ENCODE measurements at places on chromosomes 16 and 17. TPM values are rescaled to one million over a fixed set of nuclear protein-coding genes. Genes with fewer than 3 reads are reported as not detected.

The PERCC1 gene
- not detected for total RNA-seq

The CES5A gene
- total RNA-seq, result not detected

The C16orf54 gene
- not detected for total RNA-seq

The PDILT gene
- not detected for total RNA-seq

DNA sequence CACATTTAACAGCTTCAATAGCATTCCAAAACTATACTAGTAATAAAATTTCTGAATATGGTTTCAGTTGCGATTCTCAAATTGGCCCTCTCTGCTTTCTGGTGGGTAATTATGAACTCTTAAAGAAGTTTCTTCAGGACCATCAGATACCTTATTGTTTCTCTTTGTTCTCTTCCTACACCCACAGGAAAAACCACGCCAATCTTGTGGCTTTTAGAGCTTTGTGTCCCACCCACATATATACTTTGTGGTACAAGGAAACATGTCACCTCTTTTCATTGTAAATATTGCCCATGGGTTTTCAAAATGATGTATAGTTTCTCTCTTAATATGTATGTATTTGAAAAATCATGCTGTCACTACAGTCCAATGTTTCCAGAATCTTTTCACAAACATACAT is 12.1 kb downstream of the ABCA9 start:
- no peak for DNase-seq
- no peaks in the 10 kb centered on the region for H3K36me3 ChIP-seq
- no peak overlapping the region for H3K27ac ChIP-seq
- no peaks in the 10 kb centered on the region for H3K27me3 ChIP-seq

GRCh38 chr16:57273359-57273758 is 11.1 kb downstream of the PLLP start:
- DNase-seq, result no peak
- H3K27me3 ChIP-seq, result no peaks in the 10 kb centered on the region
- peaks cover 6% of the 10 kb centered on the region for H3K4me1 ChIP-seq
- H3K27ac ChIP-seq, result no peak overlapping the region

DNA sequence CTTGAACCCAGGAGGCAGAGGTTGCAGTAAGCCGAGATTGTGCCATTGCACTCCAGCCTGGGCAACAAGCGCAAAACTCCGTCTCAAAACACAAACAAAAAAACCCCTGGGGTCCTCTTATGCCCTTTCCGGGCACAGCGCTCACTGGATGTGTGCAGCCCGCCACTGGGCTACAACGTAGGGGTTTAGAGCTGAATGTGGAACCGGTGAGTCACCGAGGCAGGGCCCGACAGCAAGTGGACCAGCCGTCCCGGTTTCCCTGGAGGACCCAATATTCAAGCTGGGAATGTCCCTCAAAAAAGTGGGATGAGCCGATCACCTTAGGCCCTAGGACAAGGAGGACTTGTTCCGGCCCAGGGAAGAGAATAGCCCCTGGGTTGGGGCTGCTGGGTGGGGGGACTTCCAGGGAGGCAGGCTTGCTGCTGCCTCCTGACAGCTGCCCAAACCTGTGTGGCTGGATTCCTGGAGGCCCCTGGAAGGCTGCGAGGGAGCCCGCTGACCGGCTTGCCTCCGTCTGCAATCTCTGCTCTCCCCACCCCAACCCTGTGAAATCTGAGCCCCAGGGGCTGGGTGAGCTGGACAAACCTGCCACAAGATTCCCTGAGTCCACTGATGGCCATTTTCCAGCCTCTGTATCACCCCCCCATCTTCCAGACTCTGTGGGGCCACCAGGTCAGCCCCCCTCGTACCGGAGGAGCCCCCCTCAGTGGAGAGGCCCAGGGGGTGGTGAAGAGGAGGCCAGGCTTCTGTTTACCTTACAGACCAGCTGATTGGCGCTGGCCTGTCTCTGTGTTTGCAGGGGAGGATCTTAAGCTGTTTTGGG is 2.9 kb upstream of the CLDN9 start:
- peaks cover 14% of the 10 kb centered on the region for H3K36me3 ChIP-seq
- H3K27me3 ChIP-seq, result no peaks in the 10 kb centered on the region
- H3K4me3 ChIP-seq, result peak overlapping the region; percentile 66
- peak; percentile 97 for DNase-seq
- H3K4me1 ChIP-seq, result peaks cover 11% of the 10 kb centered on the region
- H3K27ac ChIP-seq, result peak overlapping the region; percentile 18

DNA sequence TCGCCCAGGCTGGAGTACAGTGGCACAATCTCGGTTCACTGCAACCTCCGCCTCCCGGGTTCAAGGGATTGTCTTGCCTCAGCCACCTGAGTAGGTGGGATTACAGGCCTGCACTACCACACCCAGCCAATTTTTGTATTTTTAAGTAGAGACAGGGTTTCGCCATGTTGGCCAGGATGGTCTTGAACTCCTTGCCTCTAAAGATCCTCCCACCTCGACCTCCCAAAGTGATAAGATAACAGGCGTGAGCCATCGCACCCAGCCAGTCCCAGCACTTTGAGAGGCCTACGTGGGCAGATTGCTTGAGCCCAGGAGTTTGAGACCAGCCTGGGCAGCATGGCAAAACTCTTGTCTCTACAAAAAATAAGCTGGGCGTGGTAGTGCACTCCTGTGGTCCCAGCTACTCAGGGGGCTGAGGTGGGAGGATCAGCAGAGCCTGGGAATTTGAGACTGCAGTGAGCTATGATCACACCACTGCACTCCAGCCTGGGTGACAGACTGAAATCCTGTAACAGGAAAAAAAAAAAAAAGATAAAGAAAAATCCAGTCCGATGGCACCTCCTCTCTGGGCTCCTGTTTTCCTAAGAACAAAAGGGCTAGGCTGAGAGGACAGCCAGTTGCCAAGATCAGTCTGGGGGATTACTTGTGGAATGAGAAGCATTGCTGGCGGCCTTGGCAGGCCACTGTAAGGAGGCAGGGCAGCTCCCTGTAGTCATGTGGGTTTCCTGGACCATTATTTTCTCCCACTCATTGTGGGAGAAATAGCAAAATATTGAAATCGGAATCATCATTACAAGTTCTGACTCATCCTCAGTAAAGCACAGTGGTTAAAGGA is 3.0 kb upstream of the PIPOX start:
- DNase-seq, result no peak
- H3K36me3 ChIP-seq, result peaks cover 10% of the 10 kb centered on the region
- H3K27me3 ChIP-seq, result no peaks in the 10 kb centered on the region
- no peak overlapping the region for H3K27ac ChIP-seq

GRCh38 chr17:81931557-81932332 is 4.2 kb upstream of the MAFG start:
- no peaks in the 10 kb centered on the region for H3K27me3 ChIP-seq
- H3K36me3 ChIP-seq, result peaks cover 21% of the 10 kb centered on the region
- H3K4me3 ChIP-seq, result peak overlapping the region; percentile 26
- no peak for DNase-seq
- no peak overlapping the region for H3K27ac ChIP-seq

- no peaks in the 10 kb centered on the region for H3K4me1 ChIP-seq
- H3K4me3 ChIP-seq, result no peak overlapping the region
- no peaks in the 10 kb centered on the region for H3K27me3 ChIP-seq
- no peak for DNase-seq
- H3K36me3 ChIP-seq, result no peaks in the 10 kb centered on the region
- no peak overlapping the region for H3K27ac ChIP-seq
Observed at GRCh38 chr16:81790830-81791435, 11.8 kb downstream of the PLCG2 start.

- H3K27ac ChIP-seq, result no peak overlapping the region
- DNase-seq, result no peak
- H3K4me3 ChIP-seq, result no peak overlapping the region
- H3K4me1 ChIP-seq, result no peaks in the 10 kb centered on the region
- peaks cover 12% of the 10 kb centered on the region for H3K36me3 ChIP-seq
Observed at GRCh38 chr16:69852815-69853214, 90.7 kb downstream of the WWP2 start.

DNA sequence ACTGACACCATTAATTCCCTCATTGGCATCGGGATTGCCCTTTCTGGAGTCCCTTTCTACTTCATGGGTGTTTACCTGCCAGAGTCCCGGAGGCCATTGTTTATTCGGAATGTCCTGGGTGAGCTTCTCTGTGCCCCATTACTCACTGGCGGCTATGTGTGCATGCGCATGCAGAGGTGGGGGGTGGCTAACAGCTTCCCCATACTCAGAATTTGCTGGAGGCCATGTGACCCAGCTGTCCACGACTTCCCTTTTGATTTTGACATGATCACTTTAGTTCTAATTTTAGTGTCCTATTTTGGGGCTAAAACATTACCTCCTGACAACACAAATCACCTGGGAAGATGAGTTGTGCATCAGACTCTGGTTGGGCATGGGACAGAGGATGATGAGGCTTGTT is 14.1 kb downstream of the SLC7A6OS start:
- H3K4me1 ChIP-seq, result no peaks in the 10 kb centered on the region
- DNase-seq, result no peak
- H3K4me3 ChIP-seq, result no peak overlapping the region
- peaks cover 20% of the 10 kb centered on the region for H3K36me3 ChIP-seq

DNA sequence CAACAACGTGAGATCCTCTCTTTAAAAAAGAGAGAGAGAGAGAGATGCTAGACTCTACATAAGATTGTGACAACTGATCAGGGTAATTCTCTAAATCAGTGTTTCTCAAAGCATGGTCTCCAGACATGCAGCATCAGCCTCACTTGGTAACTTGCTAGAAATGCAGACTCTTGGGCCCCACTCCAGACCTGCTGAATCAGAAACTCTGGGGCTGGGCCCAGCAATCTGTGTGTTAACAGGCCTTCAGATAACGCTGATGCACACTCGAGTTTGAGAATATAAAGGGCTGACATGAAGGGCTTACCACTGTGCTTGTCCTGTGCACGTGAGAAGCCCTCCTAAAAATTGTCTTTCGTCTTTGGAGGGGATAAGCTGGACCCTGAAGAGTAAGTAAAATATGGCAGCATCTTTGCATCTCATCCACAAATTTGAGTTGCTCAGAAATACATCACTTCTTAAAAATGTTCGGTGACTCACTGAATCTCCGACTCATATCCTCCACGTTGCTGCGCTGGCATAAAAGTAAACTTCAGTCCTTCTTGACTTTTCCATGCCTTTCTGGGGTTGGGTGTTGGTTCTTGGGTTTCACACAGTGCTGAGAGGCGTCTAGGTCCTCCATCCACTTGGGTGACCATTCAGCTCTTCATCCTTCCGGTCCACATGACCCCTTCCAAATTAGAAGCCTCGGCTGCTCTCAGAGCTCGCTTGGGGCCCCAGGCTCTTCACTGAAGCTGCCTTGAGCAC is 26.1 kb upstream of the KDM8 start:
- no peaks in the 10 kb centered on the region for H3K36me3 ChIP-seq
- H3K27me3 ChIP-seq, result no peaks in the 10 kb centered on the region
- H3K4me3 ChIP-seq, result no peak overlapping the region
- DNase-seq, result no peak
- no peak overlapping the region for H3K27ac ChIP-seq
- no peaks in the 10 kb centered on the region for H3K4me1 ChIP-seq

- 0 out of 2 replicates have a peak, but pooled peaks cover 4% of the 10 kb centered on the region for H3K4me1 ChIP-seq
- H3K27me3 ChIP-seq, result peaks cover 21% of the 10 kb centered on the region
- no peak overlapping the region for H3K4me3 ChIP-seq
- H3K27ac ChIP-seq, result no peak overlapping the region
- H3K36me3 ChIP-seq, result no peaks in the 10 kb centered on the region
- no peak for DNase-seq
Observed at GRCh38 chr17:49914096-49914490, 54.9 kb upstream of the DLX4 start.

GRCh38 chr17:36932694-36933511 is 4.4 kb upstream of the LHX1 start:
- H3K36me3 ChIP-seq, result no peaks in the 10 kb centered on the region
- peaks cover 7% of the 10 kb centered on the region for H3K4me1 ChIP-seq
- no peak overlapping the region for H3K27ac ChIP-seq
- peaks cover 75% of the 10 kb centered on the region for H3K27me3 ChIP-seq
- peak; percentile 41 for DNase-seq

DNA sequence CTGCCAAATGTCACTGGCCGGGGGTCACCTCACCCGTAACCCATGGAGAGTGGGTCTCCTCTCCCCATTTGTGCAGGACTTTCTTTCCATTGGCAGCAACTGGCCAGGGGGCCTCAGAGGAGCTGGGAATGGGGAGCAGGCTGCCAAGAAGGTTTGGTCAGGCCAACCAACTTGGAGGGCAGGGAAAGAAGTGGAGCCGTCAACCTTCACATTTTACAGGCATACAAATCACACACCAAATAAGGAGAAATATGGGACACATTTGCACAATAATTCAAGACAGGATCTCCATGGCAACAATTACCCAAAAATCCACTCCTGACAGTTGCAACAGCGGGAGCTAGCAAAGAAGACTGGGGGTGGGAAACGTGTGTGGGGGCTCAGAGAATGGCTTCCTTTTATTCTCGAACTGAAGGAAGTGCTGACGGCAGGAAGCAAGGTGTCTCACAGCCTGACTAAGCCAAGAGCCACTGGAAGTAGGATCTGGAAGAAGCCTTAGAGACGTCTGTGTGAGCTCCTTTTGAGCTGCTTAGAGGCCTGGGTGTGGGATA is 20.9 kb downstream of the RPRML start:
- H3K27ac ChIP-seq, result no peak overlapping the region
- DNase-seq, result no peak
- H3K27me3 ChIP-seq, result no peaks in the 10 kb centered on the region
- no peaks in the 10 kb centered on the region for H3K4me1 ChIP-seq
- H3K36me3 ChIP-seq, result peaks cover 6% of the 10 kb centered on the region

DNA sequence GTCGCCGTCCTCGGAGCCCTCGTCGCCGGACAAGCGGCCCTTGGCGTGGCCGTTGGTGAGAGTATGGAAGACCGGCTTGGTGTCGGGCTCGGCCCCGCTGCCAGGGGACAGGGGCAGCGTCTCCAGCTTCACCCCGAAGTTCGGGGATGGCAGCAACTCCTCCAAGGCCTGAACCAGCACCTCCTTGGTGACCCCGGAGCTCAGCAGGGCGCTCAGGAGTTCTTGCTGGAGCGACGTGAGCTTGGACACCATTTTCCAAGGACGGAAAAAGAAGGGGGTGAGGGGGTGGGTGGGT is 279 bp downstream of the HNF1B start:
- no peaks in the 10 kb centered on the region for H3K36me3 ChIP-seq
- H3K4me3 ChIP-seq, result peak overlapping the region; percentile 80
- H3K27ac ChIP-seq, result no peak overlapping the region

GRCh38 chr17:46158323-46159296 is 34.6 kb downstream of the KANSL1 start:
- peaks cover 10% of the 10 kb centered on the region for H3K4me1 ChIP-seq
- H3K27me3 ChIP-seq, result no peaks in the 10 kb centered on the region
- peaks cover 2% of the 10 kb centered on the region for H3K36me3 ChIP-seq

GRCh38 chr17:9468937-9469336 is 106.7 kb downstream of the STX8 start:
- no peak for DNase-seq
- peaks cover 4% of the 10 kb centered on the region for H3K4me1 ChIP-seq
- H3K27me3 ChIP-seq, result no peaks in the 10 kb centered on the region
- H3K4me3 ChIP-seq, result no peak overlapping the region
- no peak overlapping the region for H3K27ac ChIP-seq
- no peaks in the 10 kb centered on the region for H3K36me3 ChIP-seq

GRCh38 chr16:84726669-84727467 is 27.1 kb downstream of the USP10 start:
- H3K4me1 ChIP-seq, result peaks cover 13% of the 10 kb centered on the region
- peak overlapping the region; percentile 21 for H3K4me3 ChIP-seq
- no peak overlapping the region for H3K27ac ChIP-seq
- no peaks in the 10 kb centered on the region for H3K27me3 ChIP-seq
- H3K36me3 ChIP-seq, result no peaks in the 10 kb centered on the region
- no peak for DNase-seq

- H3K27me3 ChIP-seq, result no peaks in the 10 kb centered on the region
- no peak overlapping the region for H3K4me3 ChIP-seq
- H3K27ac ChIP-seq, result no peak overlapping the region
- peaks cover 48% of the 10 kb centered on the region for H3K36me3 ChIP-seq
Observed at GRCh38 chr16:23103603-23104002, 45.6 kb downstream of the USP31 start.
